Activated CD4-positive, alpha-beta T cell treated with anti-CD3 and anti-CD28 coated beads for 1 hour (primary cell): ENCODE measurements at places on chromosomes 12 and 14.

DNA sequence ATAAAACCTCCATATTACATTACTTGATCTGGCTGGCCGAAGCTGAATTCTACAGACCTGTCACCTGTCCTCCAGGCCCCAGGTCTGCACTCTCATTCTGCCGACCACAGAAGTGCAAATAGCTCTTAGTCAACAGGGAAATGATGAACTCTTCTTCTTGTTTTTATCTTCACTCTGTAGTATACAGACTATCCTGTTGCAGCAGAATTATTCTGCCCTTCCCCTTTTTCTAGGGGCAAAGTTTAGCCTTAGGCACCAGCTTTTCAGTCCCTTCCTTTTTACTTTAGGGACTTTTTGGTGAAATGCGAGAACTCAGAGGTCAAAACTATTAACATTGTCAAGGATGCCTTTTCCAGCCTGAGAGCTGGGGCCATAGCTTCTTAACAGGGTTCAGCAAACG is 229.6 kb upstream of the EGLN3 start:
- no peak for DNase-seq

DNA sequence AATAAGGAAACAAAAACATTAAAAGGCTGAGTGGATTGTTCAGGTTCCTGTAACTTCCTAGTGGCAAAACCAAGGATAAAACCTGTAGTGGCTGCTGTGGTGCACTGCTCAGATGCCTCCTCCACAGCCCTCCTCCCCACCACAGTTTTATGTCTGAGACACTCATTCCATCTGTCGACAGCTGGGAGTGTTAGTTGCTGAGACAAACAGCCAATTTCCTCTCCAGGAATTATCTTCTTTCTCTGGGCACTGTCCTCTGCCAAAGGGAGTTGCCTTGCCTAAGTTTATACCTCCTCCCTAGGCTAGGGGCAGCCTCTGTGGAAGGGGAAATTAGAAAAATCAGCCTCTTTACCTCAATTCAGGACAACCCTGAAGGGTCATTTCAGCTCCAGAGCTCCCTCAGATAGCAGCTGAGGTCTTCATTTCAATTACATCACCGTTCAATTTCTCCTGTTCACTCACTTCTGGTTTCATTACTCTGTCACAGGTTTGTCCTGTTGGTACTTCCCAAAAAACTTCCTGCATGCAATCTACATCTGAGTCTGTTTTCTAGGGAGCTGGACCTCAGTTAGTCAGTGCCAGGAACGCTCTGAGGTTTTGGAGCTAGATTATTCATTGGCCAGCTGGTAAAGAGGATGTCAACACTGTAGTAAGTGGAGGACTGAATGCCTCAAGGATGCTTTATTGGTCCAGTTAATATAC is 74.9 kb upstream of the ATP2B1 start:
- DNase-seq = no peak

GRCh38 chr14:104393199-104393897 is 186.2 kb upstream of the C14orf180 start:
- DNase-seq = no peak

- no peak for DNase-seq
These were observed 141.8 kb downstream of the ZFP36L1 start for GRCh38 chr14:68651075-68651474.

GRCh38 chr12:80299976-80300375 is 144.1 kb upstream of the PTPRQ start:
- DNase-seq = no peak

DNA sequence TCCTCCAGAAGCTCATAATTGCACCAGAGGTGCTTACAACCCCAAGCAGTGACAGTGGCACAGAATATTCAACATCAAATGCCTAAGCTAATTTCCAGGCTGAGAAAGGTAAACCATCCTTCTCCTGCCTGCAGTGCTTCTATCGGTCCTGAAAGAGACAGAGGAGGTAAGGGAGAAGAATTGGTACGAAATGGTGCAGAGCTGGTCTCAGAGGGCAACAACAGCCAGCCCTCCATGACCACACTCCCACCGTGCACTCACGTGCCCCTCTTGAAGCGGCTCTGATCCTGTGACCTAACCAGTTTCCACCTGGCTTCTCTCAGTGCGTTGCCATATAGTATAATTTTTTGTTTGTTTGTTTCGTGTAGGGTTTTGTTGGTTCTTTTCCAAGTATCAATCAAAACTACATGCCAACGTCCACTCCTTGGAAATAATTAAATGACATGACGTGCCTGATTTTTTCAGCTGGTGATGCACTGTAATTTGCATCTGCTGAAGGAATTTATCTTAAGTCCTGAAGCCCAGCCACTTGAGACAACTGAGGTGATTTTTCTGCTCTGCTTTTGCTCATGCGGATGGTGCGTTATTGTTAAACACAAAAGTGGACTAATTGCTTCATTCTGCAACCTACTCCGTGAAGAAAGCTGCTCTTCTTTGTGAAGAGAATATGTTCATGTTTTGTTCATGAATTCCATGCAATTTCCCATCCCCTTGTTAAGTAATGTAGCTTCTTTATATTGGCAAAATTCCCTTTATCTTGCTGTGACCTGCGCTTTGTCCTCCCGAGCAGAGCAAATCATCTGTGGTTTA is 1.3 kb upstream of the ATP2A2 start:
- no peak for DNase-seq

GRCh38 chr14:55339770-55340169 is 68.5 kb downstream of the FBXO34 start:
- DNase-seq = no peak

- no peak for DNase-seq
These were observed 171.7 kb upstream of the LHX5 start for GRCh38 chr12:113643177-113643974.

DNA sequence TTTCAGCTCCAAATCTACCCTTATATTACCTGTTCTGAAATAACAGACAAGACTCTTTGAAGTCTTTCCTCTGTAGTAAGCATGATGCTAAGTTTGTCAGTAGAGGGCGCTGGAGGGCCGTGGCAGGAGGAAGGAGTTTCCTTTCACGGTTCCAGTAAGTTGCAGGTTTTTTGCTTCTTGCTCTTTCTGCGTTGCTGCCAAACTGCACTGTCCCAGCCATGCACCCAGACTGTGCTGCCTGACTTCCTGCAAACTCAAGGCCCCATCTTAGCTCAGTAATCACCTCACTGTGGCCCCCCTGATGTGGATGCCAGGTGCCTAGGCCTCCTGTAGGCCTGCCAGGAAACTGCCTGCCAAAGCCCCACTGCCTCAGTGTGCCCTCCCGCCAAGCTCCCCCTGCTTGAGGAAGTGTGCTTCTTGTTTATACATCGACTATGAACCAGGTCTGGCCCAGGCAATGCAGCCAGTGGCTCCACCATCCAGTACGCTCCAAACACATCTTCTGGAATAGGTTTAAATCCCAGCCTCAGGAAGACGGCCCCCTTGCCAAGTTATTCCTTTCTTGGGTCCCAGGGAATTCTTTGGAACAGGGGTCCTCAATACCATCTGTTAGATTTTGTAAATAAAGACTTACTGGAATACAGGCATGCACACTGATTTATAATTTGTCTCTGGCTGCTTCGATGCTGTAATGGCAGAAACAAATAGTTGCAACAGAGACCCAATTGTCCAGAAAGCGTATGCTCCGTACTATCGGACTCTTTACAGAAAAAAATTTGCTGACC is 193.7 kb upstream of the LRIG3 start:
- DNase-seq = no peak

GRCh38 chr14:59160506-59160905 is 28.0 kb upstream of the DAAM1 start:
- DNase-seq = no peak

DNA sequence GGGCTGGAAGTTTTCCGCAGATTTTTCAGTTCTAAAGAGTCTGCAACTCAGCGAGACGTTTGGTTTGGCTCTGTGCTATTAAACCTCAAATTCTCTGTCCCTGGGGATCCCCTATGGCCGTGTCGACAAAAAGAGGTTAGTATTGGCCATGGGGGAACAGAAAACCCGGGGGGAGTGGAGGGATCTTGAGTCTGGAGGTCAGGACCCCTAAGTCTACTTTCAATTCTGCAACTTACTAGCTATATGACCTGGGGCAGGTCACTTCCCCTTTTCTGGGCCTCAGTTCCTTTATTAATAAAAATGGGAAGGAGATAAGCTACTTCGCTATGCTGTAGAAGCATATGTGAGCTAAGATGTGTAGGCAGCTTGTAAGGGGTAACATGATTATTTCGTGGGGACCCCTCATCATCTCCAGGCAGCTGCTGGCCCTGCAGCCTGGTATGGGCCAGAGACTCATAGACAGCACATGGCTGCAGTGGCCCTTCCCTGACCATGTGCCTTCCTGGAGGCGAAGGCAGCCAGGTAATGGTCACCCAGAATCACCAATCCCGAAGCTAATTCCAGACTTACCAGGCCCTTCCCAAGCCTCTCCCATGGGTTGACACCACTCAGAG is 8.6 kb downstream of the ASB2 start:
- DNase-seq = no peak
